ENCODE measurements at places on chromosomes 3 and 15. TPM values are rescaled to one million over a fixed set of nuclear protein-coding genes. Genes with fewer than 3 reads are reported as not detected.

DNA sequence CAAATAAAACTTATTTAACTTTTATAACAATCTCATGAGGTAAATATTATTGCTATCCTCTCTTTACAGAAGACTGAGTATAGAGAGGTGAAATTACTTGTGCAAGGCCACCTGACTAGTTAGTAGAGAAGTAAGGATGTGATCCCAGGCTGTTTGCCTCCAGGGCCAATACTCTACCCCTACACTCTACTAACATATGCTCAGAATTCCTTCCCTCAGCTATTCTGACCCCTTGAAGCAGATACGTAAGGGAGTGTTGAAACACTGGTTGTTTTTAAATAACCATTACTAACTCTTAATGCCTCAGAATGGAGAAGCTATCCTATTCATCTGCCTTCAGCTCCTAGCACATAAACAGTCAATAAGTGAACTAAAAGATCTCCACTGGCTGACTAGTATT is 24.1 kb downstream of the CSTA start:
- no peak for DNase-seq

GRCh38 chr15:70415398-70415797 is 317.7 kb upstream of the TLE3 start:
- no peak for DNase-seq

- DNase-seq: peak; percentile 13
Measured at GRCh38 chr3:94162700-94163099, 99.8 kb downstream of the NSUN3 start.

DNA sequence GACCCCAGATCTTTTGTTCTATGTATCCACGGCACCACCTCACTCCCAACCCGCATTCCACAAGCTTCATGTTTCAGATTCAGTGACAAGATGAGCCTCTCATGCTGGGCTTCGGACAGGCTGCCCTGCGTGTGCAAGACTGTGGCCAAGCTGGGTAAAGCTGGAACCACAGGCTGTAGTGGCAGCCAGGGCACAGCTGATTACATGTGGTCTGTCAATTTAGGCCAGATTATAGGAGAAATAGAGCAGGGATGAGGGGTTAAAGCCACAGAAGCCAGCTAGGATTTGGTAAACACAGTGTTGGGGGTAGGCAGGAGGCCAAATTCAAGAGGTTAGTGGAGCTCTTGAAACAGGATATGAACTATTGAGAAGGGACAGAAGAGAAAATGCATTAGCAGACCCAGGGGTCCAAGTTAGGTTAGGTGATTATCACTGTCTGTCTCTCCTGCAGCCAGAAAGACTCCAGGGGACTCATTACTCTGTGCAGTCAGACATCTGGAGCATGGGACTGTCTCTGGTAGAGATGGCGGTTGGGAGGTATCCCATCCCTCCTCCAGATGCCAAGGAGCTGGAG is 12.9 kb downstream of the SNAPC5 start:
- no peak for DNase-seq

- no peak for DNase-seq
Measured at GRCh38 chr3:108134555-108134880, 43.7 kb upstream of the CD47 start.

GRCh38 chr3:71006810-71007785 is 576.4 kb downstream of the FOXP1 start:
- DNase-seq: no peak

Gene P4HTM
- total RNA-seq: 42.0 TPM

GRCh38 chr3:48268936-48269561 is 28.1 kb downstream of the ZNF589 start:
- DNase-seq: peak; percentile 59

Gene CACNA1D
- 1.9 TPM for total RNA-seq

DNA sequence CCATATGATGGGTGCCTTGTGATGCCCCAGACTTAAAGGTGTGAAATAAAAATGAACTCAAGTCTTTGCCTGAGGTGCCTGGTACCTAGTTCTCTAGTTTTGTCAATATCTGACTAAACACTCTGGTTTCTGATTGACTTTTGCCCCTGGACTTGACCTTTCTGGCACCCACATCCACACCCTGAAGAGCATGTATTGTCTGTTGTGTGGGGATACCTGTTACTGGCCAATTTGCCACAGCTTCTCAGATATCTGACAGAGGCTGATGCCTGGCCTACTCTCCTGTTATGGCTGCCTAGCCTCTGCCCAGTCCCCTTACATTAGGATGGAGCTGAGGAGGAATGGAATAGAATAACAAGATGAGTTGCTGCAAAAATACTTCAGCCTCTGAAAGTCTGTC is 3.6 kb downstream of the ZBTB38 start:
- peak; percentile 19 for DNase-seq

DNA sequence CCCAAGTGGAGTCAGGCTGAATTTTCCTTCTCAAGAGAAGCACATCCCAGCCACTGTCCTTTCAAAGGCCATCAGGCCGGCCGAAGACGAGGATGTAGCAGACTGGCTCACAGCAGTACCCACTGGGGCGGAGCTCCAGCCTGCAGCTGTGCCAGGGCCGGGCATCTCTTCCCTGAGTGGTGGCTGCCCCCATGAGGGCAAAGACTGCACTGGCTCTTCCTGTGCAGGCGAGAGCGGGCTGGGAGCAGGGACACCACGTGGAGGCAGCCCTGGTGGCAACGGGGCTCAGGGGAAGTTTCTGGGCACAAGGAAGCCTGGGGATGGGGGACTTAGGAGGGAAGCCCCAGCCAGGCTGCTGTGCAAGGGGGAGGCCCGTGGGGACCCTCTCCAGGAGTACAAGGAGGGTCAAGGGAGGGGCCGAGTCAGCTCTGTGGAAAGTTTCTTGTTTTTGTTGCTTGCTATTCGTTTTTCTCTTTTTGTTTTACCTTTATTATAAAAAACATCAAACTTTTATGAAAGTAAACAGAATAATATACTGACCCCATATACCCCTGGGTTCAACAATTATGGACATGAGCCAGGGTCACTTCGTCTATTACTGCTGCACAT is 66.1 kb downstream of the RPN1 start:
- DNase-seq: peak; percentile 60

DNA sequence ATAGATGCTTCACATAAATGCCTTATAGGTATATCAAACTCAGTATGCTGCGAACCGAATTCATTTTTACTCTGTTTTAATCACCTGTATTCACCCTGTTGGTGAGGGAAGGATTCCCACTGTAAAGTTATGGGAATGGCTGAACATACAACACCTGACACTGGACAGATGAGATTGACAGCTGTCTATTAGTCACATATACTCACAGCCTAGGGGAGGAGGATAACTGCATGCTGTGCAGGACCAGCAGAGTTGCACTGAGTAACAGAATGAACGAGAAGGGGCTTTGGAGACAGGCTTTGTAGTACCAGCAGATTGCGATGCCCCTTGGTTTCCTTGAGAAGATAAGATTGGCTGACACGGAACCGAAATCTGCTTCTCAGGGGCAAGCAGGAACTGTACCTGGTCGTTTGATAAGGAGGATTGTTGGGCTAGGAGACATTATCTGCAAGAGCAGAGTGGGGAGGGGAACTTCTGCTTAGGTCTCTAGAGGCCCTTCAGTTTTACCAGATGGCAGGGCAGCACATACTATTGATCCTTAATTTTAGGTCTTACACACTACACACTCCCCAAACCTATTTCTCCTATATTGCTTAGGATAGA is 43.5 kb upstream of the SLC22A13 start:
- no peak for DNase-seq

Gene GPR62
- 0.10 TPM for total RNA-seq

- no peak for DNase-seq
Measured at GRCh38 chr3:197505796-197506548, 49.8 kb downstream of the BDH1 start.

DNA sequence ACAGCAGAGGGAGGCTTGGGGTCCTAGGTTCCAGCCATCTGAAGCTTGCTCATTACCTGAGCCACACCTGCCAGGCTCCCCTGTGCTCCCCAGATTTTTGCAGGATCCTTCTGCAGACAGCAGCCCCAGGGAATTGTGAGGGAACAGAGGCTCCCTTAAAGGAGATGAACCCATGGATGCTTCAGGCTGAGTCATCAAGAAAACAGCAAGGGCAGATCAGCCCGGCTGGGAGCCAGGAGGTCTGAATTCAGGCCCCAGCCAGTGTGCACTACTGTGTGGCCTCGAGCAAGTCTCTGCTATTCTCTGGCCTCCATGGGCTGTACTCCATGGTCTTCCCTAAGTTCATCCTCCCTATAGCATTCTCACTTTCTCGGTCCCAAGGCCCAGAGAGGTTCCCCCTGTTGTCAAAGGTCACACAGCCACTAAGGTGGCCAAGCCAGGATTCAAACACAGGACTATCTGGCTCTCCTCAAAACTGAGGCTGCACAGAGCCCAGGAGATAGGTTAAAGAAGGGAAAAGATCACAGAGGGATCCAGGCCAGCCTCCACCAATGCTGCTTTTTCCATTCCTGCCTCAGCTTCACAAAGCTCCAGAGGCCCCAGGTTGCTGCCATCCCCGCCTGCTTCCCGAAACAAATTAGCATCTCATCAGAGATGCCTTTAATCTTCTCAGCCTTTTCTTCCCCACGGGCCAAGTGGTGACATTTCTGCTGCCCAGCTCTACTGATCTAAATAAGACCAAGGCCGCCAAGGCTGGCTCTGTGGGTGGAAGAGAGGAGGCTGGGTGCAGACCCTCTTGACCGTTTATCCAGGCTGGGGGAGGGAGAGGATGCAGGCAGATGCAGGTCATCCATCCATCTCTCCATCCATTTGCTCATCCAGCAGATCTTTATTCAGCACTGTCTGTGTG is 21.2 kb upstream of the GRIP2 start:
- DNase-seq: no peak

DNA sequence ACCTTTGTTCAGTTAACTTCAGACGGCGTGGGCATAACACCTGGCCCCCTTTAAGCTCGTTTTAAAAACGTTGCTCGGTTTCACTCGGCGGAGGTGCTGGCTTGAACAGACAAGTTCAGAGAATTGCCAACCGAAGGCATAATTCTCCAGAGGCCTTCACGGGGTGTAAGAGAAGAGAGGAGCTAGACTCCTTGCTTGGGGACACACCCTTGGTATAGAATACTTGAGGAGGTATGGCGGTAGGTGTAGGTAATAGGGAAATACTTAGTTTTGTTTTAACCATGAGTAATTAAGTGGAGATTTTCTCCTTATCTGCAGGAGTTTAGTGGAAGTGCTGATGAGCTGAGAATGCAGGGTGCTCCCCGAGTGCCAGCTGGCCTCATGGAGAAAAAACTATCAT is 921 bp downstream of the FBXL2 start:
- DNase-seq: no peak

GRCh38 chr15:101489237-101489598 is 289 bp downstream of the PCSK6 start:
- peak; percentile 30 for DNase-seq

- no peak for DNase-seq
Measured at GRCh38 chr3:27114684-27115083, 254.5 kb downstream of the NEK10 start.

All from activated T-cell treated with anti-CD3 and anti-CD28 coated beads, Interleukin-2, amount 50 U/mL, for 72 hours (primary cell).